ENCODE measurements at places on chromosomes 3 and 15.
A peak's percentile ranks its signal among the peaks of the same experiment; 100 is the strongest.

GRCh38 chr15:84099181-84099580 is 136.4 kb upstream of the GOLGA6L4 start:
- peak; percentile 32 for DNase-seq

DNA sequence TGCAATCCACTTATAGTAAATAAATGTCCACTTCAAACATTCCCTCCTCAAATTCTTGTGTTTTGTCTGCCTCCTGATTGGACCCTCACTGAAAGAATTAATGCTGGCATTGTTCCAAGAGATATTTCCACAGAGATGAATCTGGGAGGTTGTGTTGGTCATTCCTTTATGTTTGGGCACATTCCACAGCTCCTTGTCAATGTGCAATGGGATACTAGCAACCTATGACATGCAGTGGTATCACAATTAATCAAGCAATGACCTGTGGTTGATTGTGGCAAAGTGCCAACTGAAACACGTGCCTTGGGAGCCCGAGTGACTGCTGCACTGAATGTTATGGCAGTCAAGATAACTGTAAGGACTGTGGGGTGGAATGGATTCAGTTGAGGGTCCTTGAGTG is 55.0 kb upstream of the SNRPN start:
- DNase-seq = no peak

DNA sequence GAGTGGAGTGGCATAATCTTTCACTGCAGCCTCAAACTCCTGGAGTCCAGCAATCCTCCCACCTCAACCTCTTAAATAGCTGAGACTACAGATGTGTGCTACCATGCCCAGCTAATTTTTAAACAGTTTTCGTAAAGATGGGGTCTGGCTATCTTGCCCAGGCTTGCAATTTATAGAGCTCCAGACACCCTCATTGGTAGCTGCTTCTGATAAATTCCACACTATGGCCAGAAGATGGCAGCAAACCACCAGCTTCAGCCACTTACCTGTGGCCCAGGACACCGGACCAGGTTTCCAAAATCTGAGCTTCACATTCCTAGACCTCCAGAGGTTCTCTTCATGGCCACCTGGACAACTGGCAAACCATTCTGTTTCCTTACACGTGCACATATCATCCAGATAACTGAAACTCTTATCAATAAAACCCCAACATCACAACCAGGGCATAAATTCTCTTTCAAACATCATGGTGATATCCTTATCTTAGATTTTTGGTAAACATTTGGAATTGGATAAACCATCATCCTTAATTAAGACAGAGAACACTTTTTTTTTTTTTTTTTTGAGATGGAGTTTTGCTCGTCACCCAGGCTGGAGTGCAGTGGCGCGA is 28.9 kb downstream of the FBXW12 start:
- peak; percentile 14 for DNase-seq

DNA sequence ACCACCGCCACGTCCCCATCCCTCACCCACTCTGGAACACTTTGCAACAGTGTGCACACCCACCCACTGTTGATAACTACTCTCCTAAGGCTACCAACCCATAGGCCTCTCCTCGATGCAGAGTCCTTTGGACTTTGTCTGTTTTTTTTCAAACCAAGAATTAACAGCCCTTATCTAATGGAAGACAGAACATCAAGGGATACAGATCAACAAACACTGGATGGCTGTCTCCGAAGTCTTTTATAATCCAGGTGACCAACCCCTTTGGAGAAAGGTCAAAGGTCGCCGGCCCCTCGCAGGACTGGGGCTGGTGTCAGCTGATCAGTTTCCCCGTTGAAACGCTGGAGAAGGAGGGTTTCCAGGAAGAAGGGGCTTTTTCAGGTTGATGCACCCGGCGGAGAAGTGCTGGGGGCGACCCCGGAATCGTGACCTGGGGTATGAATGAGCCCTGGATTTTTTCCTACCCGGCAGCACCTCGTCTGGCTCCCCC is 532 bp downstream of the B4GALT4 start:
- no peak for DNase-seq

DNA sequence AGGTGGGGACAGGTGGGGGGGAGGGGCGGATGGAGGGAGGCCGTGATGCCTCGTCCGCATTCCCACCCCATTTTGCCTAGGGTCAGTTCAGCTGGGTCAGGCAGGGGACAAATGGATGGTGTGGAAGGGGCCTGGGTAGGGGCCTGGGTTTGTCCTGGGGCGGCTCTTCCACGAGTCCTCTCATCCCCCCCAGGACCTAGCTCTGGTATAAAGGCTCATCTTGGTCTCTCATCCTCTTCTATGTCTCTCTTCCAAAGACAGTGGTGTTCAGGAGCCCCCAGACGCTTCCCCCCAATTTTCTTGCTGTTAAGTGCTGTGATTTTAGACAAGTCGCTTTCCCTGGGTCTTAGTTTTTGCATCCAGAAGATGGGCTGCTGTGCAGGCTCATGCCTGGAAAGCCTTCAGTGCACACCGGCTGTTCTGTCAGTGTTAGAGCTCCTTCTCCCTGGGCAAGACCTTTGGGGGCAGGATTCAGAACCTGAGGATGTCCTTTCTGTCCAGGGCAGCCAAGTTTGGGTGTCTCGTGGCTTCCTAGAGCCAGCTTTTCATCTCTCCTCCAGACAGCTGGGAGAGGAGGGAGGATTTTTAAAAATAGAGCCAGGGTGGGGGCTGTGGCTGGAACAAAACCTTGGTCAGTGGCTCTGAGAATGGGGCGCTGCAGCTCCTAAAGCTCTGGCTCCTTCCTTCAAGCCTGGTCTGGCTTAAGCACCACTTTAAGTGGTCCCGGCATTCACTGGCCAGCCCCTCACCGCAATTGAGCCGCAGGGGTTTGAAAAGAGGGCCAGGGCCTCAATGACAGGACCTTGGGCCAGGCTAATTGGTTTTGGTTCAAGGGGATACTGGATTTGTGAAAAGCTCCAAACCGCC is 37.7 kb upstream of the POLG start:
- no peak for DNase-seq

DNA sequence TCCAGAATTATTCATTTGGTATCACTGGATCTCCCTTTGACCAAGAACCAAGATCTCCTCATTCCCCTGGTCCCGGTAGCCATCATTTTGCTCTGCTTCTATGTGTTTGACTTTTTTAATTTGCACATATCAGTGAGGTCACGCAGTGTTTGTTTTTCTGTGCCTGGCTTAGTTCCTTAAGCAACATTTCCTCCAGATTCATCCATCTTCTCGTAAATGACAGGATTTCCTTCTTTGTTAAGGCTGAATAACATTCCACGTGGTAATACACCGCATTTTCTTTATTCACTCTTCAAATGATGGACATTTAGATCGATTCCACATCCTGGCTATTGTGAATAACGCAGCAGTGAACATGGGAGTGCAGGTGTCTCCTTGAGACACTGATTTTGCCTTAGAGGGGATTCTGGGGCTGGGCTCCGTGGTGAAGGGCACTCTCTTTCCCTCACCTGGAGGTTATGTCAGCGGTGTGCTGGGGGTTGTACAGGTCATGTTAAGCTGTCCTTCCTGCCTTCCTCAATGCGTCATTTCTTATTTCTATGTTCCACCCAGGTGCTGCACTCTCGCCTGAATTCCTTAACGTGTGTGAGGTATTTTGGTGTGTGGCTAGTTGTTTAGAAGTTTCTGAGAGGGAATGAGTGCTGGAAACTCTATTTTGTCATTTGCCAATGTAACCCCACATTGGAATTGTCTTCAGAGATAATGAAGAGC is 212.2 kb downstream of the LPP start:
- no peak for DNase-seq

GRCh38 chr3:185552358-185552877 is at the start of gene LIPH:
Gene LIPH, minus strand, starts transcription at chr3:185552588. Its CDS starts 117 bp downstream, at chr3:185552471.
- no peak for DNase-seq

DNA sequence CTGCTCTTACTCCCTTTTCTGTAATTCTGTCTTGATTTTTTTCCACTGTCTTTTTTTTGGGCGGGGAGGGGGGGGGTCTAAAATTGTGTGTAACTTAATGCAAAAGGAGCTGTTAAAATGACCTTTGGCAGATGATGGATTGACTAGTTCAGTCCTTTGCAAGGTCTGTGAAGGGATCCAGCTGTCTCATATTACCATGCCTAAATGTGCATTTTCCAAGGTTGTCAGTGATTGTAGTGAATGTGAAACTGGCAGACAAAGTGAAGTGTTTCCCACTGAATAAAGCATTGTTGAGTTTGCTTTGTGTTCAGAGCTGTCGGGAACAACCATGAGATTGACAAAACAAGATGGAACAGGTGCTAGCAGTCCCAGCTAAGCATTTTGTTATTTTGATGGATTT is 110.1 kb upstream of the SKOR1 start:
- no peak for DNase-seq

Data from GDM1 (cell line).